Liver (tissue), 10 donors: ENCODE measurements at places on chromosomes 7 and 10.

- no peak for DNase-seq
Observed at GRCh38 chr7:96723622-96724021, 14.0 kb upstream of the SEM1 start.

GRCh38 chr10:3523309-3524050 is 261.5 kb downstream of the KLF6 start:
- DNase-seq, result no peak

GRCh38 chr7:105825371-105825770 is 51.0 kb downstream of the ATXN7L1 start:
- no peak for DNase-seq

DNA sequence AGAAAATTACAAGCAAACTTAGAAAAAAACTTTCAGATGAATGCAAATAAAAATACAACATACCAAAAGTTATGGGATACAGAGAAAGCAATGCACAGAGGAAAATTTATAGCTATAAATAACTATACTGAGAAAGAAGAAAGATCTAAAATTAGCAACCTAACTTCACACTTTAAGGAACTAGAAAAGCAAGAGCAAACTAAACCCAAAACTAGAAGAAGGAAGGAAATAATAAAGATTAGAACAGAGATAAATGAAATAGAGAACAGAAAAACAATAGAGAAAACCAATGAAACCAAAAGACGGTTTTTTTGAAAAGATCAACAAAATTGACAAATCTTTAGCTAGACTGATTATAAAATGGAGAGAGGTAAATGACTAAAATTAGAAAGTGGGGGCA is 9.6 kb upstream of the STRA8 start:
- no peak for DNase-seq

GRCh38 chr7:43791665-43792064 is 33.2 kb downstream of the BLVRA start:
- DNase-seq, result no peak
